ENCODE measurements at places on chromosomes 7 and 10. TPM values are rescaled to one million over a fixed set of nuclear protein-coding genes. Genes with fewer than 3 reads are reported as not detected.

SPDYE2 gene
- total RNA-seq = not detected

MOGAT3 gene
- not detected for total RNA-seq

PON1 gene
- not detected for total RNA-seq

EPDR1 gene
- total RNA-seq = 5.3 TPM
